Activated CD4-positive, alpha-beta T cell treated with anti-CD3 and anti-CD28 coated beads, Interleukin-2, amount 50 U/mL, for 16 hours (primary cell): ENCODE measurements at places on chromosomes 2 and 18.

GRCh38 chr2:189300916-189301315 lies 121.4 kb upstream of the COL5A2 start:
- peak; percentile 33 for DNase-seq

DNA sequence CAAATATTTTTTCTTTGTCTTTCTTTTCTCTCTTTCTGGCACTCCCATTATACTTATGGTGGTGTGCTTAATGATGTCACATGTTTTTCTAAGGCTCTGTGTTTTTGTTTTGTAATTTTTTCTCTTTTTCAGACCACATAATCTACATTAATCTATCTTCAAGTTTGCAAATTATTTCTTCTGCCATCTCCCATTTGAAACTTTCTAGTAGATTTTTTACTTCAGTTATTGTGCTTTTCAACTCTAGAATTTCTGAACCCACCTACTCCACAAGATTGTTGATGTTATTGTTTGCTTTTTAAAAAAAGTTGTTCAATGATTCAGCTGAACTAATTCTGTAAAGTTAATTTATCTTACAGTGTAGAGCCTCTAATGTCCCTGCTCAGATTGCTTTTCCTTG lies 121.4 kb downstream of the SCN3A start:
- DNase-seq, result no peak

DNA sequence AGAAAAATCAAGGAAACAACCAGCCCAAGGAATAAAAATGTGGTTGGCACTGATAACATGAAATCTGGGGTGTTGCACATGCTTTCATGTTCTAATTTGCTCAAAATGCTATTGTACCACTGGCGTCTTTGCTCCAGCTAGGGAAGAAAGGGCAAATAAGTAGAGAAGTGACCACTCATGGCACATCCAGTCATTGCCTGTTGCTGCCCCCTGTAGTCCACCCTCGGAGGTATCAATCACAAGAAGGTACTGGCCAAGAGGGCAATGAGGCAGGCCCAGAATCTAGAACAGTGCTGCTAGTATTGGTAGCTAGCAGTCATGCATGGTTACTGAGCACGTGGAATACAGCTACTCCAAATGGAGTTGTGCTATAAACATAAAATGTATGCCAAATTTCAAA lies 213.4 kb downstream of the CDCA7 start:
- DNase-seq, result no peak

- no peak for DNase-seq
These were observed 957.7 kb upstream of the GYPC start for GRCh38 chr2:125698280-125698679.

- DNase-seq, result no peak
These were observed 461.0 kb upstream of the MEX3C start for GRCh38 chr18:51658436-51658835.

DNA sequence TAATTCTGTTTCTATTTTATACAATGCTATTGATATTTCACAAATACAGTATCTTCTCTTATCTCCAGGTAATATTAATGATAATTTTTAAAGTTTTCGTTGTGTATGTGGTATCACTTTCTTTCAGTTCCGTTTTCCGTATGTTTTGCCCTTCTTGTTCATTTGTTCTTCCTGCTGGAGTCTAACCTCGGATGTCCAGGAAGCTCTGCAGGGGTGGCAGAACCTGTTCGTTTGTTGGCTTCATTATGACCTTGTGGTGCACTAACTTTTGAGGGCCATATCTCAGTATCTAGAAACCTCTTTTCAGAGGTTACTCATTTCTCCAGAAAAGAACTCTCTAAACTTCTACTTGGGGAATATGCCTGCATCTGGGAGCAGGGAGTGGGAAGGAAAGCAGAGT lies 134.5 kb downstream of the NBAS start:
- DNase-seq, result no peak

DNA sequence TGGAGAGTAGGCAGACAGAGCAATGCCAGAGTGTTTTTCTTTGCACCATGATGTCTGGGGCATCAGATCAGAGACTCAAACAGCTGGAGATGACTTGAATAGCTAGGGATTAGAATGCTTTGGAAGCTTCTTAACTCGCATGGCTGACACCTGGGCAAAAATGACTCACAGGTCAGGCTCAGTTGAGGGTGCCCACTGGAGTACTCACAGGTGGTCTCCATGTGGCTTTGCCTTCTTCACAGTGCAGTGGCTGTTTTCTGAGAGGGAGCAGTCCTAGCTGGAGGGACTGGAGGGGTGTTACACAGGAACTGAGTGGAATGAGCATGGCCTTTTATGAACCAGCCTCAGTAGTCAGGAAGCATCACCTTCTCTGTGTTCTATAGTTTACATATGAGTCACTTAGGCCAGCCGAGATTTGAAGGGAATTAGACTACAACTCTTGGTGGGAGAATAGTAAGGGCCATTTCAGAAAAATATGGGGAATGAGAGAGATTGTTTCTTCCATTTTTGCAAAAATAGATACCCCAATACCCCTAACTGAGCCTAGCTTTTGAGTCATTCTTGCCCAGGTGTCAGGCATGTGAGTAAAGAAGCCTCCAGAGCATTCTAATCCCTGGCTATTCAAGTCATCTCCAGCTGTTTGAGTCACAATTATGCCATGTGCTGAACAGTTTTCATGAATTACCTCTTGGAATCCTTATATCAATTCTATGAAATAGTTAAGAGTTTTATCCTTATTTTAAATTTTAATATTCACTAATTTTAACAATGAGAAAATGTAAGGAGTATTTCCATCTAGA lies 7.1 kb upstream of the PPP1R1C start:
- DNase-seq, result no peak

- DNase-seq, result no peak
These were observed 65.4 kb downstream of the CRACDL start for GRCh38 chr2:98870516-98871158.

GRCh38 chr2:43121580-43122314 lies 104.7 kb downstream of the ZFP36L2 start:
- no peak for DNase-seq

- no peak for DNase-seq
These were observed 984.0 kb upstream of the SLC39A10 start for GRCh38 chr2:194672994-194673393.

DNA sequence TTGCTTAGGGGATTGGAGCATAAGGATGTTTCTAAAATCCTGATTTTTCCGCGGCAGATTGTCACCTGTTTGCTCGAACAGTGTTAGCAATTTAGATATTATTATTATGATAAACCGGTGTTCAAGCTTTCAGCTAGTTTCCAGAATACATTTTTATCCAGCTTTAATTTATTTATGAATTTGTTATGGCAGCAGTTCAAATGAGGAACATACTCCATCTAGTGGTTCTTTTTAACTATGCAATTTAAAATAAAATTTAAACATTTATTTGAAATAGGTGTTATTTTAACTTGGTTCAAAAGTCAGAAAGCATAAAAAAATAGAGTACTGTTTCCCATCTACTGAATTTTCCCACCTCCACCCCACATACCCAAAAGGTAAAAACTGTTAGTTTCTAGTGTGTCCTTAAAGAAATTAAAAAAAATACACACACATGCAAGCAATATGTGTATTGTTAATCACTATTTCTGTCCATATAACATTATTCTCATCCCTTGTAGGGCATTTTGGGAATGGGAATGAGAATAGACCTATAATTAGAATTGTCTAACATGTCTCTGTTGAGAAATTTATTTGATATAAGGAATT lies 23.2 kb downstream of the ACOXL start:
- no peak for DNase-seq

DNA sequence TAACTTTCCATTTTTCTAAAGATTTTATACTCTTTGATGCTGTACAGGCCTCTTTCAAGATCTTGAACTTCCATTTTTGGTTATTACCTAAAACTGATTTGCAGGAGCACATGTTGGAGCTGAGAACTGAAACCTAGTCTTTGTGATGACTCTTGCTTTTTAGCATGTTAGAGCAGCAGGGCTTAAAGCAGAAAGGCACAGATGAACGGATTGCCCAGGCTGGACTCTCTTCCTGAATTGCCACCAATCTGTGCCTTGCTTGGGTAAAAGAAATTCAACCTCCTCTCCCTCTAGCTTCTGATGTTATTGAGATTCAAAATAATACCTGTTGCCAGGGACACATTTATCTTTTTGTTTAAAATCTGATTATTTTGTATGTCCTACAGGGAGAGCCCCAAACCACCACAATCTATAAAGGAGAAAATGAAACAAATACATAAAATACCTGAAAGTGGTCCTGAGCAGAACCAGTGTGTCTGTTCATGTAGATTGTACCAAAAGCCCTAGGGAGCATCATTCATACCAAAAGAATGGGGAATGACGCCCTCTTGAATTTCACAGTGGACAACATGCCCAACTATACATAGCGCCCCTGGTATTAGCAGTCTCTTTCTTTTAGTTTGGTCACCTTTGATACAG lies 277.0 kb upstream of the MAP2 start:
- DNase-seq, result no peak
